Fibroblast of lung (primary cell): ENCODE measurements at places on chromosomes 3 and 15. TPM values are rescaled to one million over a fixed set of nuclear protein-coding genes. Genes with fewer than 3 reads are reported as not detected.

GRCh38 chr3:128382221-128382807 lies 84.4 kb downstream of the DNAJB8 start:
- DNase-seq: no peak

- DNase-seq: no peak
Measured at GRCh38 chr3:125142420-125142778, 70.1 kb downstream of the SLC12A8 start.

GRCh38 chr15:37219211-37219701 lies 118.9 kb upstream of the MEIS2 start:
- no peak for DNase-seq

- DNase-seq: no peak
Measured at GRCh38 chr3:151452841-151453240, 8.0 kb downstream of the IGSF10 start.

DNA sequence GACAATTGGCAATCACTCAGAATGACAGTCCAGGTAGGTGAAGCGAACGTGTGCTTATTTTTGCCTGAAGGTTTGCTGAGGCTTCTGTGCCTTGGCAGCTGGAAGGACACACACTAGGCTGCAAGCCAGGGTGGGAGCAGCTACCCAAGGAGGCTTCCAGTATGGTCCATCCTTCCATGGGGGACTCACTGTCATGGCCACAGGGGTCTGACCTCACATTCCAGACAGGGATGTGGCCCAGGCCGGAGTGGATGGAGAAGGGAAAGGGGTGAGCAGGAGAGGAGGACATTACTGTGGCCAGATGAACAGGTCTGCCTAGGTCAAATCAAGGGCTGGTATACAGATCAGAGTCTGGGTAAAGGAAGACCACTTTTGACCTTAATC lies 247.7 kb downstream of the ADAMTS17 start:
- DNase-seq: peak; percentile 58

GRCh38 chr15:27323801-27324200 lies 352.8 kb downstream of the GABRG3 start:
- DNase-seq: no peak

DNA sequence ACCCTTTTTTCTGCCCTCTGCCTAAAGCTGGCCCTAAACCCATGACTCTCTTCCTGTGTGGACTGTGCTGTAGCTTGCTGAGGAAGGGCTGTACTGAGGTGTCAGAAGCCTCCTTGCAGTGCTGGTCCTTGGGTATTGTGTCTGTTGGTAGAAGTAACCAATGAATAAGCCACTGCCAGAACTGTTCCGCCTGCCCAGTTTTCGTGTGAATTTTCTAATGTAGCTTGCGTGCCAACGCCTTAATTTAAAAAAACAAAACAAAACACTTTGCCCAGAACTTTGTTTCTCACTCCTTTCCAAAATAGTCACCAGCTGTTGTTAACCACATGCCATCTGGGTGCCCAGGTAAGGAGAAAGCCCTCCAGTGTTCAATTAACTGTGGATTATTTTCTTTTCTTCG lies 101.9 kb downstream of the KLHL25 start:
- DNase-seq: no peak

Gene GPR62
- total RNA-seq: under 0.01 TPM in 2 replicates

Gene UBAP1L
- 0.99 and 1.0 TPM in 2 replicates for total RNA-seq

Gene ROPN1
- not detected in 2 replicates for total RNA-seq

Gene ZIC4
- total RNA-seq: not detected in 2 replicates
